Stimulated activated CD8-positive, alpha-beta memory T cell treated with anti-CD3 and anti-CD28 coated beads, Interleukin-4, amount 100 ng/mL, for 1 hour (primary cell): ENCODE measurements at places on chromosomes 7 and 10.

DNA sequence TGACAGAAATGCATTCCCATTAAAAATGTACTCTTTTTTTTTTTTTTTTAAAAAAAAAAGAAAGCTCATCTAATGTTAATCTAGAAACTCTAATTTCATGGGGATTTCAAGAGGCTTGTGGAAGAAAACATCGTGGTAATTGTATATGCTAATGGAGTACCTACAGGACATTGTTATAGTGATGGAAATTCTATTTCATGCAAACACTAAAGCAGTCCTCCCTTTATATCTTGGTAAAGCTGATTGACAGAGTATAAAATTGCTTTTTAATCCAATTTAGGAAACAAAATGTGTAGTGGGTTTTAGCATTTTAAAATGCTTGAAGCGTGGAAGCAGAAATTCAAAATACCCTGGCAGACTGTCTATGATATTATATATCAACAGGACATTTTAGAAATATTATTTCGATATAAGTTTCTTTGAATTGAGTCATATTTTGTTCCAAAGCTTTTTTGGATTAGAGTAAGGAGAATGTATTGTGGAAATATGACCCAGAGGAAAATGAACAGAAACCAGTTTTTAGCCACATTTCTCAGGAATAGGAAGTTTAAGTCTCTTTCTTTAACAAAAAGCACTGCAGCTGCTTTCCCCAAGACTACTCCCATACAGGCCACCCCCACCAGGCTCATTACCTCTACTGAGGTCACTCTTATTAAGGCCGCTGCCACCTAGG lies 121.9 kb downstream of the WNT2 start:
- DNase-seq, result no peak

DNA sequence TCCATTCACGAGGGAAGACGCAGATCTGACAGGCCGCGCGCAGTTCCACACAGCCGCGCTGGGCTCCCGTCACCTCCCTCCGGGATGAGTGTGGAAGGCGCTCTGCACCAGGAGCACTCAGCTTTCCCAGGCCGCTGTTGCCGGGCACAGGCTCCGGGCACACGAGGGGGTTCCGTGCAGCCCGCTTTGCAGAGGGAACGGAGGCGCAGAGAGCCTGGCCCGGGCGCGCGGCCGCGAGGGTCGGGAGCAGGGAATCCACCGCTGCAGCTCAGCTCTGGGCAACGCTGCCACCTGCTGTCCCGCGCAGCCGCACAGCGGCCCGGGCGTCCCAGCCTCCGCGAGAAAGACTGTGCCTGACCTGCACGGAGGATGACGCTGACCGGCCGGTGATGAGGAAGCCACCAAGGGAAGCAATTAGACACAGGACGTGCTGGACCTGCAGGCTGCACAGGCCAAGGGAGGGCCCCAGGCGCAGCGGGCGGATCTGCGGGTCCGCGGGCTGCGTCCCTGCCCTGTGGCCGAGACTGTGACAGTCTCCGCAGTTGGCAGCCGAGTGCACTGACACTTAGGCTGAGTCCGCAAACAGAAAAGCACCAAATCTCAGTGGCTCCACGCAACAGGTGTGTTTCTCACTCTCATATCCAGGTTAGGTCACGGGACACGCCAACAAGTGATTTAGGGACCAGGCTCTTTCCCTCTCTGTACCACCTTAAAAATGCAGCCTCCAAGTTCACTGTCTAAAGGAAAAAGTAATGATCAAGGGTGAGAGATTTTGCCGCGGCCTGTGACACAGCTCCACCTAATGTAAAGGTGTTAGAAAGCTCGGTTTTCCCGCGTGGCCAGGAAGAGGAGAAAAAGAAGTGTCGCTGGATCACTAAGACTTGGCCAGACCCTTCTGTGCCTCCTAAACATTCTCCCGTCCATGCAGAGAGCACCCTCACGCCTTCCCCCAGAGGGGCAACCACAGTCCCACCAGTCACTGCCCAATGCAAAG lies 94.5 kb downstream of the SEC61G start:
- no peak for DNase-seq

- no peak for DNase-seq
These were observed 945 bp downstream of the ADD3 start for GRCh38 chr10:110008518-110009339.

GRCh38 chr10:79162861-79163665 lies 94.3 kb downstream of the ZMIZ1 start:
- DNase-seq, result no peak

- DNase-seq, result no peak
These were observed 713 bp downstream of the LOXL4 start for GRCh38 chr10:98267069-98267893.

DNA sequence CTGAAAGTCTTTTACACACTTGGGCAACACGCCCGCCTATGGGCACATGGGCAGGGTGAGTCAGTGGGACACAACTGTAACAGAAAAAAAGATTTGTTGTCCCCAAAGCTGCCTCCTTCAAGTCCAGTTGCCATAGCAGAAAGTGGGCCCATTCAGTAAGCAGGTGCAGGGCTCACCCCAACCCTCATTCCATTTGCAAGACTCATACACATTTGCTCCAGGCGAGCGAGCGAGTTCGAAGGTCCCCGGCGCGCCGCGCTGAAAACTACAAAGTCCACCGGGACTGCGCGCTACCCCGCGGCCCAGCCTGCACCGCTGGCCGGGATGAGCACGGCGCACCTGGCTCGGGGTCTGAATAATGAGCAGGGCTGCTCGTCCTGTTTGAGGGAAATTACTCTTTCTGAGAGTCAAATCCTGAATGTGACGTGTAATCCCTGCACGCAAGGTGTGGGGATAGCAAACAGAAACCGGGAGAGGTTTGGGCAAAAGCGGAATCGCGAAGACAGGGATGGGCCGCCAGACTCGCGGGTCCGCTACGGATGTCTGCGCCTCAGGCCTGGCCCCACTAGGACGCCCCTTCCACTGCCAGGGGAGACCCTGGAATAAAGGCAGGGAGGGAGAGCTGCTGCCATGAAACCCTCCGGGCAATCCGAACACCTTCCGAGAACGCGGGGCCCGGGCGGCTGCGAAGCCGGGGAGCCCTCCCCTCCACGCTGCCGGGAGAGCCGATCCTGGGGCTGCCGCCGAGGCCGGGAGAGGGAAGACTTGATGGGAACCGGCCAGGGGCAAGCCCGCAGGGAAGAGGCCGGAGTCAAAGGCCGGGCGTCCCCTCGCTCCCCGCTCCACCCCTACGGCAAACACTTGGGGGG lies 982 bp downstream of the COBL start:
- no peak for DNase-seq

- no peak for DNase-seq
These were observed 284.3 kb downstream of the TCERG1L start for GRCh38 chr10:131027256-131027655.

DNA sequence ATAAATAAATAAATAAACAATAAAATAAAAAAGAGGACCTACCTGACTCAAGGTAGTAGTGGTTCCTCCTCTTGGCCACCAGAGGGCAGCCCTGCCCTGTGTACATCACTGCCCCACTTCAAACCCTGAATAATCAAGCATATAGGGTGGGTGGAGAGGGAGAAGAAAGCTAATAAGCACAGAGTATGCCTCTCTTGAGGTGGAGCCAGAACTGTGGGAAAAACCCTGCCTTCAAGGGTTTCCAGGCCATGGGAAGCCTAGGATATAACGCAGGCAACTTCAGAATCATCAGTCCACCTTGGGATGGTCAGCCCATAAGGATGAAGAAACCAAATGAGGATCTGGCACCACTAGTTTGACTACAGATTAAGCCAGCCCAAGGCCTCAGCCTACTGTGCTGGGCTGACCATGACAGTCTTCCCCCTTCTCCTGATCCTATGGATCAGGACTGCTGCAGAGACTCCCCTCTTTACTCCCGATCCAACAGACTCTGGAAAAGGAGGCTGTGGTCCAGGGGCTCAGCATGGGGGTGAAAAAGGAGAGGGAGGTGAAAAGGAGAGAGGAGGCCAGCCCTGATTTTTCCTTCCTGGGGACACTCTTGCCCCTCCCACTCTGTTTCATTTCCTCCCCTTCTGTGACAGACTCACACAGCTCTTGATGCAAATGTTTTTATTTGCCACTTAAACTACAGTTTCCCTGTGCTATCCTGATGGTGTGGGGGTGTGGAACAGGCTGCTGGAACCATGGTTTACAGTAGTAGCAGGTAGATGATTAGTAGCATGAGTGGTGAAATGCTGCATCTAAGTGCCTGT lies 10.1 kb downstream of the AVPI1 start:
- peak; percentile 14 for DNase-seq

- no peak for DNase-seq
These were observed 16.2 kb upstream of the CRHR2 start for GRCh38 chr7:30698481-30698880.
